ENCODE measurements at places on chromosomes 16 and 17.

DNA sequence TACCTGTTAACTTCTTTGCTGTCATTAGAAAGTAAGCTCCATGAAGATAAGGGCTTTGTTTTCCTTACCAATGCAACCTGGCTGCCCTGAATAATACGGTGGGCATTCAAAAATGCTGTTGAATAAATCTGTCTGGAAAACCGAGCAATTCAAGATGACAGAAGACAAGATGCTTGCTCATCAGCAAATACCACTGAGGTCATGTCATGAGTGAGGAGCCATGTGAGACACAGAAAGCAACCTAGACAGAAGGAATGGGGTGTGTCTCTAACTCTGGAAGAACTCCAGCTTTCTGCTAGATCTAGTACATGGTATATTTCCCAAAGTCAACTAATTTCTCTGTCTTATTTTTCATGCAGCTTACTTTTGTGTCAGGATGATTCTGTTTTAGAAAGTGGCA is 64.2 kb downstream of the STH start:
- DNase-seq: no peak

GRCh38 chr16:5615868-5616642 is 518.5 kb upstream of the EEF2KMT start:
- no peak for DNase-seq

GRCh38 chr17:7024402-7024785 is 1.5 kb downstream of the BCL6B start:
- no peak for DNase-seq

GRCh38 chr16:54174750-54175149 is 111.8 kb downstream of the IRX3 start:
- DNase-seq: no peak

- no peak for DNase-seq
Observed at GRCh38 chr16:83402160-83402814, 405.5 kb upstream of the HSBP1 start.

DNA sequence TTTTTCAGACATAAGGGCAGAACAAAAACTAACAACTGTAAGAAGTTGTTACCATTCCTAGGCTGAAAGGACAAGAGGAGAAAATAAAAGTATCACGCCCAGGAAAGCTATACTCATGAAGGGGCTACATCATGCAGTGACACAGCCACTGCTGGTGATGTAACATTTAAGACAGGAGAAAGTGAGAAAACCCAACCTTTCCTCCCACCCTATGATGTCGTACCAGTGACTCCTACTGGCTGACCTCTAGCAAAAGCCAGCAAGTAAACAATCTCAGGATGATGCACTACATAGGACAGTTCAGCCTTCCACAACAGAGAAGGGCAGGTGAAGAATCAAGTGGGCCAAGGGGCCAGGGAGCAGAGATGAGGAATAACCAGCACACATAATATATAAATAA is 14.0 kb upstream of the OR1E2 start:
- no peak for DNase-seq

GRCh38 chr16:78903843-78904242 is 696.7 kb downstream of the MAF start:
- no peak for DNase-seq

GRCh38 chr17:61072648-61073047 is 327.0 kb upstream of the TBX2 start:
- no peak for DNase-seq

DNA sequence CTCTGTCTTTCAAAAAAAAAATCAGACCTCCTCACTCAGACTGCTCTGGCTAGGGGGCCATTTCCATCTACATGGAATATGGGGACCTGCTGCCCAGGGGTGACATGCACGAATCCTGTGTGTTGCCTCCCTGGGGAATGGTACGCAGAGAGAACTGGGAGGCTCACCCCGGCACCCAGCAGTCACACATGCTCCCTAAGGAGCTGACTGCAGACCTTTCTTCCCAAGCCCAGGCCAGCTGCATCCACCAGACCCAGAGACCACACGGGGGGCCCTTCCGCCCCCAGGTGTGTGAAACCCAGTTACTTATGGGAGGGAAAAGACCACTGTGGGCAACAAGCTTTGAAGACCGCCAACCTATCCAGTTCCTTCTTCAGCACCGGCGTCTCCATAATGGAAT is 7.2 kb upstream of the NLRC3 start:
- DNase-seq: no peak

All from stimulated activated CD8-positive, alpha-beta memory T cell treated with anti-CD3 and anti-CD28 coated beads, Interleukin-7, amount 100 ng/mL, for 1 hour (primary cell).